ENCODE measurements at places on chromosomes 3 and 15. TPM values are rescaled to one million over a fixed set of nuclear protein-coding genes. Genes with fewer than 3 reads are reported as not detected.

Gene PDCD6IP
- polyA plus RNA-seq: 127 TPM

- no peak for DNase-seq
- H3K4me1 ChIP-seq: no peaks in the 10 kb centered on the region
- H3K27me3 ChIP-seq: no peaks in the 10 kb centered on the region
- H3K4me3 ChIP-seq: no peak overlapping the region
- no peaks in the 10 kb centered on the region for H3K36me3 ChIP-seq
These were observed 444.6 kb downstream of the CNTN4 start for GRCh38 chr3:2543247-2543646.

- no peak overlapping the region for H3K4me3 ChIP-seq
- no peak for DNase-seq
- no peaks in the 10 kb centered on the region for H3K4me1 ChIP-seq
These were observed 85.7 kb downstream of the ATP2B2 start for GRCh38 chr3:10419637-10420232.

- no peak overlapping the region for H3K4me3 ChIP-seq
- peaks cover 11% of the 10 kb centered on the region for H3K27me3 ChIP-seq
- peaks cover 9% of the 10 kb centered on the region for H3K4me1 ChIP-seq
- no peak for DNase-seq
- H3K36me3 ChIP-seq: peaks cover 52% of the 10 kb centered on the region
These were observed 21.6 kb downstream of the SEC61A1 start for GRCh38 chr3:128073807-128074206.

DNA sequence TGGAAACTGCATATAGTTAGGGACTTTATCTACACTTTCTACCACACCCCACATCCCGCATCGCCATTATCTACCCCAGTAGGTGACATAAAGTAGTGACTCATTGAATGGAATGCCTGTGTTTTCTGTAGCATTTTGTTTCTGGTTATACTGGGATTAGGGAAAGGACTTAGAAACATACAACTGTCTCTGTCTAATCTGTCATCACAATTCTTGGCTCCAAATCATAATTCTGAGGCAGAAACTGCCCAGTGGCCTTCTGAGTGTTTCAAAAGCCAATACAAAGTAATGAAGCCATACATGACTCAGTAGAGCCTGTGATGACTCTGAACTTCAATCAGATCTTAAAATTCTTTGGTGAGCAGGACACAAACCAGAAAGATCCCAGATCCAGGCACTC lies 115.7 kb upstream of the CHRM5 start:
- H3K4me1 ChIP-seq: no peaks in the 10 kb centered on the region
- no peaks in the 10 kb centered on the region for H3K36me3 ChIP-seq
- no peak overlapping the region for H3K27ac ChIP-seq
